Uterus (tissue), 4 donors: ENCODE measurements at places on chromosomes 3 and 15. TPM values are rescaled to one million over a fixed set of nuclear protein-coding genes. Genes with fewer than 3 reads are reported as not detected.

GRCh38 chr3:52873433-52874159, 23.8 kb downstream of the STIMATE start:
- H3K4me1 ChIP-seq: no peaks in the 10 kb centered on the region
- no peak overlapping the region for H3K4me3 ChIP-seq
- no peaks in the 10 kb centered on the region for H3K27me3 ChIP-seq
- H3K27ac ChIP-seq: no peak overlapping the region

GRCh38 chr3:186732169-186732766, 15.1 kb downstream of the KNG1 start:
- H3K36me3 ChIP-seq: no peaks in the 10 kb centered on the region
- no peaks in the 10 kb centered on the region for H3K4me1 ChIP-seq
- DNase-seq: no peak
- H3K27ac ChIP-seq: no peak overlapping the region
- no peak overlapping the region for H3K4me3 ChIP-seq

- H3K27me3 ChIP-seq: no peaks in the 10 kb centered on the region
- H3K4me3 ChIP-seq: no peak overlapping the region
- no peaks in the 10 kb centered on the region for H3K4me1 ChIP-seq
- H3K36me3 ChIP-seq: no peaks in the 10 kb centered on the region
- no peak overlapping the region for H3K27ac ChIP-seq
Measured at GRCh38 chr3:127535106-127535785, 55.3 kb downstream of the TPRA1 start.

GRCh38 chr3:36957063-36957462, 12.2 kb upstream of the TRANK1 start:
- H3K36me3 ChIP-seq: no peaks in the 10 kb centered on the region
- DNase-seq: no peak
- H3K4me3 ChIP-seq: no peak overlapping the region
- no peaks in the 10 kb centered on the region for H3K27me3 ChIP-seq

DNA sequence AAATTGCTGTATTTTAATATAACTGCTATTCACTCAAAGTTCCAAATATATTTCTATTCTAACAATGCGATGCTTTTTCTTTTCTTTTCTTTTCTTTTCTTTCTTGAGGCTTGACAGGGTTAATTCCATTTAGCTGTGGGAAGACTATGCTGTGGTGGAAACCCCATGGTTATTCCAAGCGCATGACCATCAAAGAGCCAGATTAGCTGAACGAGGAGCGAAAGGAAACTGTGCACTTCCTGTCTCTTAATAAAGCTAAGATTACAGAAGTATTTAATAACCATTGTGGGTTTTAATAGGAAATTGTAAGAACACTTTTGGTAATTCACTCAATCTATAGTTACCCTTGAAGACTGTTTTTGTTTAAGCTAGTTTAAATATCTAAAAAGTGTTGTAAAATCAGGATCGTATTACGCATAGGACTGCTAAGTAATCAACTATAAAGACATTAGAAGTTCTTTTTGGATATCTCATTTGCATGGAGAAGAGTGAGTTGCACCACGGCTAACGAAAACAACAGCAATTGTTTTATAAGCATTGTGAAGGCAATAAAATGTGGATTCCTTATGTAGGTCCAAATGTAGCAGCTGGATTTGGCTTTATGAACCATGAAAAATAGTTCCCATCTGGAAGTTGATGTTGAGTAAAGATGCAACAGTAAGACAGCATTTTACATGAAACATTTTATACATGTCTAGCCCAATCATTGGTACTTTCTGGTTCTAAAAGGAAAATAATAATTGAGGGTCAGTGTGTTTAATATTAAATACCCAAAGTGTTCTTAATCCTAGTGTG, 105.4 kb downstream of the ZIC1 start:
- H3K4me1 ChIP-seq: no peaks in the 10 kb centered on the region
- no peak for DNase-seq
- no peak overlapping the region for H3K27ac ChIP-seq
- no peak overlapping the region for H3K4me3 ChIP-seq

DNA sequence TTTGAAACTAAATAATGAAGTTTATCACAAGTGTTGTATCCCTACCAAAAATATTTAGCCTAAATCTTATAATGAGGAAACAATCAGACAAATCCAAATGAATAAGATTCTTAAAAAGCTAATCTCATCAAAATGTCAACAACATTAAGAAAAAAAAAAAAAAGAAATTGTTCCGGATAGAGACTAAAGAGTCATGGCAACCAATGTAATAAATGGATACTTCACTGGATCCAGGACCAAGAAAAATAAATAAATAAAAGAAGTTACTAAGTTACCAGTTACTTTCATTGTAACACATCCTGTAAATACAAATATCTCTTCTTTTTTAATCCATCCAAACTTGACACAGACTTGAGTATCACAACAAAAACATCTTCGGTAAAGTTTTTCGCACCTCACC, 607 bp downstream of the MRPL47 start:
- no peaks in the 10 kb centered on the region for H3K36me3 ChIP-seq
- H3K27ac ChIP-seq: peak overlapping the region; percentile 82
- H3K27me3 ChIP-seq: no peaks in the 10 kb centered on the region
- peaks cover 12% of the 10 kb centered on the region for H3K4me1 ChIP-seq
- peak overlapping the region; percentile 80 for H3K4me3 ChIP-seq
- no peak for DNase-seq

- no peak for DNase-seq
- no peak overlapping the region for H3K27ac ChIP-seq
- H3K27me3 ChIP-seq: no peaks in the 10 kb centered on the region
- no peak overlapping the region for H3K4me3 ChIP-seq
- no peaks in the 10 kb centered on the region for H3K4me1 ChIP-seq
Measured at GRCh38 chr15:62363913-62364312, 198.8 kb upstream of the C2CD4B start.

GRCh38 chr3:14439501-14440167, 37.2 kb downstream of the SLC6A6 start:
- H3K27ac ChIP-seq: no peak overlapping the region
- H3K27me3 ChIP-seq: no peaks in the 10 kb centered on the region
- H3K36me3 ChIP-seq: no peaks in the 10 kb centered on the region

- H3K4me1 ChIP-seq: no peaks in the 10 kb centered on the region
- DNase-seq: no peak
- H3K4me3 ChIP-seq: no peak overlapping the region
- no peak overlapping the region for H3K27ac ChIP-seq
Measured at GRCh38 chr3:102537123-102537522, 102.3 kb downstream of the ZPLD1 start.

DNA sequence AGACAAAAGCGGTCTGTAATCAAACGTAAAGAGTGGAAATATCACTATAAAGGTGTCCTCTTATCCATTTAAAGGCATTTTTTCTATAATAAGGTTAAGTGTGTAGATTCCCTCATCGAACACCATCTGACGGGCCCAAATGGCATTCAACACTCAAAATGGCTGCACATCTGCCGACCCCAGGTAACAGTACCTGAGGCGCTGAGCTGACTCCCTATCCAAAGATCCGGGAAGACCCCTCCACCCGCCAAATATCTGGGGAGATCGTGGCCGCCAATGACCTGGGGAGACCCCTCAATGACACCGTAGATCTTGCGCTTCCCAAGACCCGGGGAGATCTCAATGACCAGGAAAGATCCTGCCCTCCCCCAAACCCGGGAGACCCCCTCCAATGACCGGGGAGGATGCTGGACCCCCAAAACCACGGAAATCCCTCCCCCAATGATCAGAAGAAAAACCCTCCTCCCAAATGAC, 476 bp downstream of the IP6K2 start:
- no peaks in the 10 kb centered on the region for H3K27me3 ChIP-seq
- H3K27ac ChIP-seq: peak overlapping the region; percentile 87
- no peaks in the 10 kb centered on the region for H3K4me1 ChIP-seq
- peak overlapping the region; percentile 91 for H3K4me3 ChIP-seq
- no peaks in the 10 kb centered on the region for H3K36me3 ChIP-seq

- H3K27ac ChIP-seq: peak overlapping the region; percentile 66
- no peaks in the 10 kb centered on the region for H3K36me3 ChIP-seq
- DNase-seq: no peak
- H3K4me3 ChIP-seq: no peak overlapping the region
- H3K27me3 ChIP-seq: no peaks in the 10 kb centered on the region
Measured at GRCh38 chr3:156148345-156148945, 28.1 kb downstream of the KCNAB1 start.

DNA sequence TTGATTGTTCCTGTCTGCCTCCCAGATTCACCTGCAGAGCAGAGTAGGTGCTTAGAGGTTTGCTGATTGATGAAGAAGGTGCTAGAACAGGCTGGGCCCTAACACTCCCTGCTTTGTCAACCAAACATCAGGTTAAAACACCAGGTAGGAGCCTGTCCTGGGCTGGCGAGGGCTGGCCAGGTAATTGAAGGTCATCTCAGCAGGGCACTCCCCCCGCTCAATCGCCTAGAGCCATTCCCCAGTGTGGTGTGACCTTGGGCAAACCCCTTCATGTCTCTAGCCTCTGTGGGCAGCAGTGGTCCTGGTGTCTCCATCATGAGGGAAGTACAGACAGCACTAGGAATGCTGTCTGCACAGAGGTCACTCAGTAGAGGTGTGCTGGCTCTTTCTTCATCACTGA, 88.3 kb downstream of the KLF15 start:
- H3K36me3 ChIP-seq: no peaks in the 10 kb centered on the region
- no peak for DNase-seq
- H3K27ac ChIP-seq: peak overlapping the region; percentile 97
- no peak overlapping the region for H3K4me3 ChIP-seq
- H3K27me3 ChIP-seq: no peaks in the 10 kb centered on the region

DNA sequence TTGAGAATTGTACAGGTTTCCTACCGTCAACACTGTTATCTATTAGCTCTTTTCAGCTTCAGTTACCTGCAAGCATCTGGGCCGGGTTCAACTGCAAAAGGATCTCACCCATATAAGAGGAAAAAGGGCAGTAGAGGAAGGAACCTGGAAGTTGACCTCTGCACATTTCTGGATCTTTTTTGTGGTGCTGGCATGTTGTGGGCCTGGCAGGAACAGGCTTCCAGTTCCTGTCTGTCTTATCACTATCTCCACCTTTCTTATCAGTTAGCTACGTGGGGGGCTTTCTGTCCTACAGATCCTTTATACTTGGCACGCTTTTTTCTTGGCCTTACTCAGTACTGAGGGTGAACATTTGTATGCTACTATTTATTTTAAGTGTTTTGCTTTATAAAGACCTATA, 42.2 kb upstream of the TJP1 start:
- H3K4me3 ChIP-seq: no peak overlapping the region
- H3K4me1 ChIP-seq: peaks cover 15% of the 10 kb centered on the region
- H3K27ac ChIP-seq: peak overlapping the region; percentile 91
- H3K36me3 ChIP-seq: no peaks in the 10 kb centered on the region
- DNase-seq: no peak

- no peaks in the 10 kb centered on the region for H3K27me3 ChIP-seq
- DNase-seq: no peak
- H3K36me3 ChIP-seq: no peaks in the 10 kb centered on the region
- peak overlapping the region; percentile 75 for H3K4me3 ChIP-seq
Measured at GRCh38 chr15:40471808-40472150, 995 bp downstream of the CHST14 start.

The TGM4 gene
- total RNA-seq: not detected

The C3orf62 gene
- 7.2 TPM for total RNA-seq

The PARL gene
- 35.4 TPM for total RNA-seq

The TM6SF1 gene
- total RNA-seq: 10.5 TPM

The DNAH12 gene
- 4.4 TPM for total RNA-seq
